ENCODE measurements at places on chromosomes 6 and 20.

DNA sequence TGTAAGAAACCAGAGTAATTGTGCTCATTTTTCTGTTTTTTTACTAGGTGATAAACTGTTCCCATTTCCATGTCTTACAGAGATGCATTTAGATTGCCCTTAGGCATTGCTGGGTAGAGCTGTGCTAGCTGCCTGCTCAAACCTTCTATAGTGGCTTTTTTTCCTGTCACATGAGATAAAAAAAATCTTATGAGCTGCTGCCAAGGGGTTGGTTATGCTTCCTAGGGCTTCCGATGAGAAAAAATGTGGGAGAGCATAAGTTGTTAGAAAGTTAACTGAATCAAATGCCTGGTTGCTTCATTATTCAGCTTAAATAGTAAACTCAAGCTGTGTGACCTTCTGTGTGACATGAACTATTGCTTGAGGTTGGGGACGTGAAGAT lies 50.0 kb upstream of the NOX3 start:
- DNase-seq: no peak

DNA sequence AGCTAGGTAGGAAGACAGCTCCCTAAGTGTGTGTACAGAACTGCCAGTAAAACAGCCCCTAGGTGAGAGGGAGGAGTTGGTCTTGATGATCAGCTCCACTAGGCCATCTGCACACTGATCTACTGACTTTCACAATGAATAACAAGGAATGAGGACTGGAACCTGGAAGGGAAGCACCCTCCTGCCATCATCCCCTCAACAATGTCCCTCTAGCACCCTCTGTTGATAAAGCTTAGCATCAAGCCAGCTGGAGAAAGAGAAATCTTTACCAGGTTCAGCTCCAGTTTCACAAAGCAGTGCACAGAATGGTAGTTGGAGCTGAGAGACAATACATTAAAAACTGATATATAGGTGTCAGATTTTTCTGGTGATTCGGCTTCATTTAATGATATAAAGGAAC lies 57.2 kb upstream of the IRAK1BP1 start:
- DNase-seq: peak; percentile 79

GRCh38 chr6:44049163-44049988 lies 77.9 kb downstream of the MRPL14 start:
- DNase-seq: no peak

DNA sequence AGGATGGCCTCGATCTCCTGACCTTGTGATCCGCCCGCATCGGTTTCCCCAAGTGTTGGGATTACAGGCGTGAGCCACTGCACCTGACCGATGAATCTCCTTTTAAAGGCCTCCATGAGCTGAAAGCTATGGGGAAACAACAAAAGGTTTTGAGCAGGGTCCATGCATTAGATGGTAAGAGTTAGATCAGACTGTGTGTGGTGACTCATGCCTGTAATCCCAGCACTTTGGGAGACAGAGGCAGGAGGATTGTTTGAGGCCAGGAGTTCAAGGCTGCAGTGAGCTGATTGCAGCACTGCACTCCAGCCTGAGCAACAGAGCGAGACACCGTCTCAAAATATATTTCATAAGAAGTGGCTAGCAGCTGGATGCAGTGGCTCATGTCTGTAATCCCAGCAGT lies 41.0 kb upstream of the BCLAF1 start:
- DNase-seq: no peak
